ENCODE measurements at places on chromosomes 6 and 20.

- no peak for DNase-seq
These were observed 230.8 kb downstream of the TFAP2B start for GRCh38 chr6:51049288-51049982.

DNA sequence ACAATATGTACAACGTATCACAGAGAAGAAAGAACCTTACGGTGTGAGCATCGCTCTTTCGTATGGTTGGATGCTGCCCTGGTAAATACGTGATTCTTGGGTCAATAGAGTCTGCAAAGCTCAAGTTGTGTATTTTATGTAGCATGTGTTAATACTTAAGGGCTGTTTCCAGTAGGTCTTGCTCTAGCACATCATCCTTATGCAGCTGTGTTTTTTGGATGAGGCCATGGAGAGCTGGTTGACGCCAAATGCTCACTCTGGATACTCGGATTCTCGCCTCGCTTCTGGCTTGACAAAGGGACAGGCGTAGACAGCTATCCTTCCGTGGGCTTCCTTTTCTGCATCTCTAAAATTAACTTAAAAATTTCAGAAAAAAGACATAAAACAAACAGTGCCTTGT, 38.9 kb downstream of the SNRNP48 start:
- DNase-seq = no peak

DNA sequence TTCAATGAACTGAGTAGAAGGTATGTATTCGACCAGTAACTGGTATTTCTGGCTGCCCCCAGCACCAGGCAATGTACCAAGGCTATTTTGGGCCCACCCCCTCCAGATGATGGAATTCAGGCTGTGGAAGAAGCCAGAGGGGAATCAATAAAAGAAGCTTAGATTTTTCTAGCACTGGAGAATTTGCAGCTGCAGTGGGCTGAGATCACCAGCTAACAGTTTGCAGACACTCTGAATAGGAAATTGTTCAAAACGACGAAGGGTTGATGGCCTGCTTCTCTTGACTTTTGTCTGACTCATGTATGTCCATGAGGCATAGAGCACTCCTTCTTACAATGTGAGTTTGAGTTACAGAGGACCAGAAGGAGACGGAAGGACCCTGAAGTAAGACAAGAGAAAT, 32.4 kb upstream of the FBXO9 start:
- no peak for DNase-seq

- DNase-seq = no peak
These were observed 60.2 kb downstream of the MYH7B start for GRCh38 chr20:35015863-35016193.

DNA sequence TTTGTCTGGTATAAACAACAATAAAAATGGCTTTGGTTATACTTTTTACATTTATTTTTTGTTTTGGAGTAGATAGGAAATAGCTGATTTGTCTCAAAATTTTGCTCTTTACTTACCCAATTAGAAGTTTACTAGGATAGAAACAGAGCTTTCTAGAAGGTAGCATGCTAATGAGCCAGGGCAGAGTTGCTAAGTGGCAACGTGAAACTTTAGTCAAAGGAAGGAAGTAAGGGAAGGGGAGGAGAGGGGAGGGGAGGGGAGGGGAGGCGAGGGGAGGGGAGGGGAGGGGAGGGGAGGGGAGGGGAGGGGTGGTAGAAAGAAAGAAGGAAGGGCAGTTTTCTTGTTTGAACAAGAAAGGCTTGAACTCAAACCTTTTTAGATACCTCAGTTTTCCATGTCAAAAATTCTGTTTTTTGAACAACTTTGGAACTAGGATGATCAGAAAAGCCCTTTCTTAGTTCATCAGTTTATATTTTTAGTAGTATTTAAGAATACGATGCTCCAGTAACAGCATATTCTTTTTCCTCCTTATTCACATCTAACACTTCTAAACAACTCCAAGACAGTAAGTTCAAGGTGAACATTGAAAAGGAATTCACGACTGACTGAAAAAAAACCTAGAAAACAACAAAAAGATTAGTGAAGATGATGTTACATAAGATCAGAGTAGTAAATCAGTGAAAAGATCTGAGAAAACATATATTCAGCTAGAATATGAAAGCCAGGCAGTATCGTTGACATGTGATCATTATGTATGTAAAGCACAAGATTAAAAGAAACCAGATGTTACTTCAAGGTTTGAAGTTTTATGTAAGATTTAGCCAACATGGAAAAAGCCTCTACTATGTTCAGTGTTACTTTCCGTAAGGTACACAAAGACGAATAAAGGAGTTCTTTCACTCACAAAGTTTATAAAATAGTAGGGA, 263.4 kb downstream of the ARHGAP18 start:
- DNase-seq = no peak

Measured in stimulated activated CD8-positive, alpha-beta memory T cell treated with anti-CD3 and anti-CD28 coated beads, Interleukin-15, amount 100 ng/mL, for 4 hours (primary cell).